ENCODE measurements at places on chromosomes 7 and 10.

GRCh38 chr7:8739837-8740236, 306.4 kb downstream of the NXPH1 start:
- DNase-seq, result no peak
- H3K27me3 ChIP-seq, result peaks cover 26% of the 10 kb centered on the region
- no peak overlapping the region for H3K4me3 ChIP-seq
- no peak overlapping the region for H3K27ac ChIP-seq

GRCh38 chr10:75803816-75804552, 372.6 kb downstream of the LRMDA start:
- H3K27me3 ChIP-seq, result peaks cover 28% of the 10 kb centered on the region
- no peak overlapping the region for H3K4me3 ChIP-seq
- H3K36me3 ChIP-seq, result no peaks in the 10 kb centered on the region
- no peak for DNase-seq
- no peaks in the 10 kb centered on the region for H3K4me1 ChIP-seq

DNA sequence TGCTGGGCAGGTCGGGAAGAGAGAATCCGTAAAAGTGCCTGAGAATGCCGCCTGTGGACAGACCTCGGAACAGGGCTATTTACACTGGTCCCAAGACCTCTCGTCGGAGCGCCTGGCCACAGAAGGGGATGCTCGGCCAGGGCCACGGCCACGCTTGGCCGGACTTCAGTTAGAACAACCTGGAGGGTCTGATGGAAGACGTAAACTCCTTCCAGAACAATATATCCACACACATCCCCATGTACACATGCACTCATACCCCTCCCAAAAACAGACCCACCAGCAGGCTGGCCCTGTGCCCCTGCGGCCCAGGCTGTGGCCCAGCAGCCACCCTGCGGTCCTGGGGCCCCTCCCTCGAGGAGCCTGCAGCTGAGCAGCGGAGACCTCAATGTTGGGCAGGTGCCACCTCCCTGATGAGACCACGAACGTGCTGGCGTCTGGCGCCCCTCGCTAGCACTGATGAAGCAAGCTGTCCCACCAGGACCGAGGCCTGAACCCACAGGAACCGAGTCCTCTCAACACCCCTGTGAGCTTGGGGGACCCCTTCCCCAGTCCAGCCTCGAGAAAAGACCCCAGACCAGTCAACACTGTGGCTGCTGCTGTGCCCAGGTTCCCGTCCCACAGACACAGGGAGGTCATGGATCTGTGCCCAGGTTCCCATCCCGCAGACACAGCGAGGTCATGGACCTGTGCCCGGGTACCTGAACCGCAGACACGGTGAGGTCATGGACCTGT, 8.9 kb downstream of the CFAP46 start:
- no peak for DNase-seq
- H3K27ac ChIP-seq, result no peak overlapping the region
- H3K36me3 ChIP-seq, result no peaks in the 10 kb centered on the region
- H3K4me1 ChIP-seq, result no peaks in the 10 kb centered on the region
- H3K27me3 ChIP-seq, result no peaks in the 10 kb centered on the region

DNA sequence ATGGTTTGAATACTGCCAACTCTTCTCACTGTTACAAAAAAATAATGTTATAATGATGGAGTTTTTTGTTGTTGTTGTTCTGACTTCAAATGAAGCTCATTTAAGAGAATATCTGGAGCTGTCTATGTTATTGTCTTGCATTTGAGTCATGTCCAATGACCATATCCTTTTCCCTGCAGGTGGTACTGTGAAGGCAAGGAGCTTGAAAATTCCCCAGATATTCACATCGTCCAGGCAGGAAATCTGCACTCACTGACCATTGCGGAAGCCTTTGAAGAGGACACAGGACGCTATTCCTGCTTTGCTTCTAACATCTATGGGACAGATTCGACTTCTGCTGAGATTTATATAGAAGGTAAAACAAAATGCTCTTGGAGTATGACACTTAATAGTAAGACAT, 33.5 kb downstream of the MYPN start:
- no peaks in the 10 kb centered on the region for H3K4me1 ChIP-seq
- H3K4me3 ChIP-seq, result no peak overlapping the region
- no peak overlapping the region for H3K27ac ChIP-seq
- no peaks in the 10 kb centered on the region for H3K27me3 ChIP-seq
- no peak for DNase-seq
- H3K36me3 ChIP-seq, result no peaks in the 10 kb centered on the region

DNA sequence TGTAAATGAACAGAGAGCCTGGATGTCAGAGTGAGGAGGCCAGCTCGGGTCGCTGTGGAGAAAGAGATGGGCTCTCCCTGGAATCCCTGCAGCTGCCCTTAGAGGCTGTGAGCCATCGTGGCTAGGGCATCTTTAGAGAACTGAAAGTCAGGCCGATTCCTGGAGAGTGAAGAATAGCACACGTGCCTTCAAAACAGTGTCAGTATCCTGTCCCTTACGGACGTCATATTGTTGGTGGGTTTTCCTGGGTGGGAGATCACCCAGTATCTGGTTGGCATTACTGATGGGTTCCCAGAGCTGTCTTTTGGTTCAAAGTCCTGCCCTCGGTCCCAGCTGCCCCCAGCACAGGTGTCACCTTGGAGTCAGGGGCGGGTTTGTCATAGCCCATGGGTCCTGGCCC, 25.3 kb downstream of the IKZF1 start:
- H3K27me3 ChIP-seq, result peaks cover 36% of the 10 kb centered on the region
- H3K4me1 ChIP-seq, result peaks cover 18% of the 10 kb centered on the region
- no peaks in the 10 kb centered on the region for H3K36me3 ChIP-seq
- no peak overlapping the region for H3K4me3 ChIP-seq
- DNase-seq, result no peak

GRCh38 chr10:132164761-132165278, 21.9 kb upstream of the DPYSL4 start:
- no peaks in the 10 kb centered on the region for H3K36me3 ChIP-seq
- no peak overlapping the region for H3K27ac ChIP-seq
- no peaks in the 10 kb centered on the region for H3K4me1 ChIP-seq

DNA sequence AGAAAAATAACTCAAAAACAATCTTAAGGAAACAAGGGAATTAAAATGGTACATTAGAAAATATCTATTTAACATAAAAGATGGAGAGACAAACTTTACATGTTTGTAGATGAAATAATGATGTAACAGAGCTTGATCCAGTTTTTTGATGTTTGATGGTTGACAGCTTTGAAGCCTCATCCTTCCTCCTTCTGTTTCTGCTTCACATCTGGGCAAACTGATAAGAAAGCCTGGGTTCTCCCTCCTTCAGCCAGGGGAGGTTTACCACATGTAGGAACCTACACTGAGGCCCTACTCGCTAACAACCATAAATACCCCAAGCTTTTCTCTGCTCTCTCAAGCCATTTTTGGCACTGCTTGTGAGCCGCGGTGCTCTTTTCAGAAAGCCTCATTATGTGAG, 82.8 kb upstream of the ZNF32 start:
- no peaks in the 10 kb centered on the region for H3K4me1 ChIP-seq
- H3K36me3 ChIP-seq, result no peaks in the 10 kb centered on the region
- H3K4me3 ChIP-seq, result no peak overlapping the region

- no peaks in the 10 kb centered on the region for H3K27me3 ChIP-seq
- H3K36me3 ChIP-seq, result peaks cover 52% of the 10 kb centered on the region
- no peak overlapping the region for H3K27ac ChIP-seq
Measured at GRCh38 chr10:35574924-35575352, 30.2 kb upstream of the GJD4 start.

GRCh38 chr7:3888096-3888495, 587.0 kb downstream of the SDK1 start:
- no peaks in the 10 kb centered on the region for H3K36me3 ChIP-seq
- no peaks in the 10 kb centered on the region for H3K27me3 ChIP-seq
- H3K4me3 ChIP-seq, result no peak overlapping the region
- H3K4me1 ChIP-seq, result peaks cover 6% of the 10 kb centered on the region
- H3K27ac ChIP-seq, result no peak overlapping the region
- peak; percentile 34 for DNase-seq

- peaks cover 16% of the 10 kb centered on the region for H3K4me1 ChIP-seq
- H3K27ac ChIP-seq, result no peak overlapping the region
- no peaks in the 10 kb centered on the region for H3K27me3 ChIP-seq
- H3K36me3 ChIP-seq, result peaks cover 77% of the 10 kb centered on the region
- no peak overlapping the region for H3K4me3 ChIP-seq
Measured at GRCh38 chr7:43877968-43878864, 8.9 kb upstream of the MRPS24 start.

DNA sequence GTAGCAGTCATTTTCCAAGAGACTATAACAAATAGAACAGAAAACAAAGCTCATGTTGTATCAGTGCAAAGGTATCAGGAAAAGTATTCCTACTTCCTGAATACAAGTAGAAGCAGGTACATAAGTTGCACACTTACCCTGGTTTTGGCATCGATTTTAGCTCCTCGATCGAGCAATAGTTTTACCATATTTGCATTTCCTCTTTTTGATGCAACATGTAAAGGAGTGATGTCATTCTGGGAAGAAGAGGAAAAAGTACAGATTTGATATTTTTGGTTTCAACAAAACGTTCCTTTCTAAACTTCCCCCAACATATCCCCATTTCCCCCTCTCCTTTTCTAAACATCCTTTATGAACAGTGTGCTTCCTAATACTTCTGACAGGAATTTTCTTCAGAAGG, 155.1 kb downstream of the ANK3 start:
- H3K4me3 ChIP-seq, result no peak overlapping the region
- no peaks in the 10 kb centered on the region for H3K36me3 ChIP-seq

DNA sequence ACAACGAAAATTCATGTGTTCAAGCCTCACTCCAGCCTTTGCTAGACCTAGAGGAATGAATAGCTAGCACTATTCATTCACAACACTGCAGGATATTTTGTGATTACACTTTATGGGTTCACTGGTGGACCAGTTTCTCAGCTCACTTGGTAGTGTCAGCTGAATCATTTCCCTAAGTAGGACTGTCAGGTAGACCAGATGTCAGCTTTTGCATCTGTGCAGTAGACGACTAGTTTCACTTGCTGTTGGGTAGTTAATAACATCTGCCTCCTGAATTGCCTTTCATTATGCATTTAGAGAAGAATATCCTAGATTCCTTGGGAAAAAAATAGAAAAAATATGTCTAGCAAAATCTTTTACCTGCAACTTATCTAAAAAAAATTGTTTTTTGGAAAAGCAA, 296.4 kb downstream of the ADARB2 start:
- H3K36me3 ChIP-seq, result no peaks in the 10 kb centered on the region
- H3K4me3 ChIP-seq, result no peak overlapping the region
- no peaks in the 10 kb centered on the region for H3K4me1 ChIP-seq
- no peaks in the 10 kb centered on the region for H3K27me3 ChIP-seq
- no peak overlapping the region for H3K27ac ChIP-seq

GRCh38 chr10:3886641-3887251, 101.7 kb upstream of the KLF6 start:
- H3K4me3 ChIP-seq, result no peak overlapping the region
- peak; percentile 36 for DNase-seq
- H3K27me3 ChIP-seq, result no peaks in the 10 kb centered on the region

GRCh38 chr7:21261627-21262594, 166.0 kb upstream of the SP4 start:
- DNase-seq, result peak; percentile 45
- no peaks in the 10 kb centered on the region for H3K36me3 ChIP-seq
- no peak overlapping the region for H3K4me3 ChIP-seq

DNA sequence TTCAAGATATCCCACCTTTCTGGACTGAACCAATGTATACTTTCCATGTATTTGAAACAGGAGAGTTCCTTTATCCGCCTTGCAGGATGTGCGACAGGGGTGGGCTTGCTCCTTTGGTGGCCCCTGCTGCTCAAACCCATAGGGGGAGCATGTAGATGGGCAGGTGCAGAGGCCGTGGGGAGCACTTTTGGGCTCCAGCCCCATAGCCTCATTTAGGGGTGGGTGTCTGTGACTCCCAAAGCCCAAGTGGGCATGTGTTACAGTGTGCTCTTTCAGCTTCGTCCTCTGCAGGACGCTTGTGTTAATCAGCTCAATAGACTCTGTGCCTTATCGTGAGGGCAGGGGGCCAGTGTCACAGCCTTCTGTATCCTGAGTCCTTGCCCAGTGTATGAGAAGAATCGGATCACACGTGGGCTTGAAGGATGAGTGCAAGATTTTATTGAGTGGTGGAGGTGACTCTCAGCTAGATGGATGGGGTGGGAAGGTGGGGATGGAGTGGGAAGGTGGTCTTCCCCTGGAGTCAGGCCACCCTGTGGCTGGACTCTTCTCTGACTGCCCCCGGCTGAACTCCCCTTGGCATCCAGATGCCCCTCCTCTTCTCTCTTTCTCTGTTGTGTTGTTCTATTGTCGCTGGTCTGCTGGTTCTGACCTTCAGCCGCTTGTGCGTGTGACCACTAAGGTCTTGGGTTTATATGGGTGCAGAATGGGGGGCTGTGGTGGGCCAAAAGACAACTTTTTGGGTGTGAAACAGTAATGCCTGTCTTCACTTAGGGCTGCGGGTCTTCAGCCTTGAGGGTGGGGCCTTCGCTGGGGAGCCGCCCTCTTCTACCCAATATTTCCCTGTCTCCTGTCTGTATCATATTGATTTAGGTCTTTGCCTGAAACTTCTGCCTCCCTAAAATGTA, 262.2 kb downstream of the GLRX3 start:
- DNase-seq, result no peak
- no peak overlapping the region for H3K27ac ChIP-seq
- H3K4me3 ChIP-seq, result no peak overlapping the region
- H3K36me3 ChIP-seq, result no peaks in the 10 kb centered on the region
- H3K4me1 ChIP-seq, result no peaks in the 10 kb centered on the region
- H3K27me3 ChIP-seq, result no peaks in the 10 kb centered on the region

GRCh38 chr7:84678841-84679240, 484.3 kb upstream of the SEMA3A start:
- no peak overlapping the region for H3K27ac ChIP-seq
- DNase-seq, result no peak
- H3K27me3 ChIP-seq, result no peaks in the 10 kb centered on the region
- H3K4me1 ChIP-seq, result peaks cover 27% of the 10 kb centered on the region

DNA sequence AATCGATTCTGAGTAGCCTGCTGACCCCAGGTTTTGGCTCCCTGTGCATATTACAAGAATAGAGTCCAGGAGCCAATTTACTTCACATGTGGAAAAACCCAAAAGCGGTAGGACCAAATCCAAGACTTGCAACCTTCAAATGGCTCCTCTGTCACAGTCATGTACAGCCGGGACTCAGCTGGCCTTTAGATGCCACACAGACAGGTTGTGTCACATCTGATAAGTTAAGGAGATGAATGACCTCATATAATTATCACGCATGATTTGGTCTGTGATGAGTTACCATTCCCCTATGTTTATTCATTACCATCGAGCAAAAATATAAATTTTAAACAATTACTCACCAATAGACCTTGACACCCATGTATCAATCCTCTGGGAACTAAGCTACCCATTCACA, 14.2 kb downstream of the CACNA2D1 start:
- H3K4me3 ChIP-seq, result no peak overlapping the region
- H3K27me3 ChIP-seq, result peaks cover 35% of the 10 kb centered on the region
- no peak overlapping the region for H3K27ac ChIP-seq
- DNase-seq, result no peak
- H3K4me1 ChIP-seq, result no peaks in the 10 kb centered on the region

DNA sequence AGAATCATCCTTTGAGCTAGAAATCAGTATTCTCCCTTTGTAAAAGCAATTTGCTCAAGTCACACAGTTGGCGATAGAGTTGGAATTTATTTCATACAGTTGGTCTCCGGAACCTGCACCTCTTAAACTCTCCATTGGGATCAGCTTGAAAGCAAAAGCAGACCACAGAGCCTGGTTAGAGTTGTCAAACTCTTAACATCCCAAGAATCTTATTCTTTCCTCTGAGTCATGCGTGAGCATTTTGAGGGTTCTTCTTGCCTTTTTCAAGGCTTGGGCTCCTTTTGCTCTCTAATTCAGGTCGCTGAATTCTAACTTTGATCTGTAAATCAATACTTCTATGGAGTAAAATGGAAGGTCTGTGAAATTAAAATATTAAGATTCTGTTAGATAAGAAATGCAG, 19.6 kb upstream of the SCIN start:
- H3K27me3 ChIP-seq, result no peaks in the 10 kb centered on the region
- no peaks in the 10 kb centered on the region for H3K36me3 ChIP-seq
- H3K4me3 ChIP-seq, result no peak overlapping the region
- no peak for DNase-seq
- no peak overlapping the region for H3K27ac ChIP-seq

Measured in MCF 10A (cell line).